Activated naive CD4-positive, alpha-beta T cell (primary cell): ENCODE measurements at places on chromosomes 16 and 17.

DNA sequence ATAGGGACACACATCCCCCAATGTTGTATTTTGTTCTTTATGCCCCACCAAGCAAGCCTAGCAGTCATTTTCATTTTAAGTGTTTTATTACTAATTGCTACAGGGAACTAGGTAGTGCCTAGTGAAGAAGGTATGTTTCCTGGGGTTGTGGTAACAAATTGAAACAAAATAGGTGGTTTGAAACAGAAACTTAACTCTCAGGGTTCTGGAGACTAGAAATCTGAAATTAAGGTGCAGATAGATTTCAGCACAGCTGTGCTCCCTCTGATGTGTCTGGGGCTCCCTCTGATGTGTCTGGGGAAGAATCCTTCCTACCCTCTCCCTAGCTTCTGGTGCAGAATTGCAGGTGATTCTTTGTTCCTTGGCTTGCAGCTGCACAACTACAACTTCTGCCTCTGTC is 390.1 kb downstream of the ZFHX3 start:
- DNase-seq, result no peak

- no peak for DNase-seq
Measured at GRCh38 chr17:8708025-8708461, 36.6 kb downstream of the CCDC42 start.

GRCh38 chr16:29699324-29700219 is 20.6 kb downstream of the QPRT start:
- DNase-seq, result no peak

DNA sequence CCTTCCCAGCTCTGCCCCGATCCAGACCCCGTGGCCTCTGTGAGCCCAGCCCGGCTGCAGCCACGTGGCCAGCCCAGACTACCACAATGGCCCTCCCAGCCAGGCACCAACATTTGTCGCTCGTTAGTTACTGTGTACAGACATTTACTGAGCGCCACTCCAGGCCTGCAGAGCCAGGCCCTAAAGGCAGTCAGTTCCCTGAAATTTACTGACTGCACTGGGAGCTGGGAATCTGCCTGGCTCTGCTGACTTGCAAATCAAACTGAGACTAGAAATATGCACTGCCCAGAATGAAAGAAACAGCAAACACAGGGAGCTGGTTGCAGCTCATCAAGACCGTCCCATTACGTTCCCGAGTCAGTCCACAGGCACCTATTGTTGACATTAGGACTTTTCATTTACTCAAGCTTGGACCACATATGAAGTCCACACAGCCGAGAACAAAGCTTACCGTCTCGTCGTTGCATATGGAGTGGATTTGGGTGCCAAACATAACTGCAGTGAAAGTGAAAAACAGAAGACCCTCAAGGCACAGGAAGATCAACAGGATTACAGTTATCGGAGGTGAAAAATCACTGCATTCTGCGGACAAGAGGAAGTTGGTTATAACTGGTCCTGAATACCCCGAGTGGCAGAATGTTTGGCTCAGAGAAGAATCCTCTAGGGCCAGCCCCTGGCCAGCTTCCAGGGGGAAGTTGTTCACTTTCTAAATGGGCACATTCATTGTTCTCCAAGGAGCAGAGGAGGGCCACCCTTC is 34.5 kb downstream of the ZDHHC7 start:
- no peak for DNase-seq

DNA sequence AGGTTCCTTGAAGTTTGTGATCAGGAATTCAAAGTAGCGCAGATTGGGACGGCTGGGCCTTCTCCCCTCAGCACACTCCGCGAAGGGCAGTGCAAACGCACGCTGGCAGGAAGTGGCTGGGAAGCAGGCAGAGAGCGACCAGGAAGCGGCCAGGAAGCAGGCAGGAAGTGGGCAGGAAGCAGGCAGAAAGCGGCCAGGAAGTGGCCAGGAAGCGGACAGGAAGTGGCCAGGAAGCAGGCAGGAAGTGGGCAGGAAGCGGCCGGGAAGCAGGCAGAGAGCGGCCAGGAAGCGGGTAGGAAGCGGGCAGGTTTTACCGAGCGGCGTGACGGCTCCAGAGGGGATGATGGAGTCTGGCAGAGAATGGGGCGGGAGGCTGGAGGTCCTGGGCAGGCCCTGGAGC is 3.2 kb downstream of the DPEP1 start:
- no peak for DNase-seq

GRCh38 chr17:77196251-77196650 is 55.5 kb downstream of the SEC14L1 start:
- DNase-seq, result no peak

GRCh38 chr17:74972973-74973328 is 392 bp upstream of the HID1 start:
- no peak for DNase-seq

GRCh38 chr16:15857724-15858560 is 1.1 kb upstream of the MYH11 start:
- DNase-seq, result no peak

- no peak for DNase-seq
Measured at GRCh38 chr16:50093607-50094539, 28.1 kb downstream of the HEATR3 start.

DNA sequence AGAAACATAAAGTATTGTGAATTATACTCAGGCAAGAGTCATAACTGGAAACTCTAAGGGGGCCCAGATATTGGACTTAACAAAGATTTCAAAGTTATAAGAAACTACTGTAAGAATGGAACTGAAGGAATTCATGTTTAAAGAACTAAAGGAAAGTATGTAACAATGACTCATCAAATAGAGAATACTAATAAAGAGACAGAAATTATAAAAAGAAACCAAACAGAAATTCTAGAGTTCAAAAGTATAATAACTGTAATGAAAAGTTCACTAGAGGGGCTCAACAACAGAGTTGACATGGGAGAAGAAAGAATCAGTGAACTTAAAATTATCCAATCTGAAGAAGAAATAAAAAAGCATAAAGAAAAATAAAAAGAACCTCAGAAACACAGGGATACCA is 55.4 kb downstream of the ADCY9 start:
- no peak for DNase-seq

DNA sequence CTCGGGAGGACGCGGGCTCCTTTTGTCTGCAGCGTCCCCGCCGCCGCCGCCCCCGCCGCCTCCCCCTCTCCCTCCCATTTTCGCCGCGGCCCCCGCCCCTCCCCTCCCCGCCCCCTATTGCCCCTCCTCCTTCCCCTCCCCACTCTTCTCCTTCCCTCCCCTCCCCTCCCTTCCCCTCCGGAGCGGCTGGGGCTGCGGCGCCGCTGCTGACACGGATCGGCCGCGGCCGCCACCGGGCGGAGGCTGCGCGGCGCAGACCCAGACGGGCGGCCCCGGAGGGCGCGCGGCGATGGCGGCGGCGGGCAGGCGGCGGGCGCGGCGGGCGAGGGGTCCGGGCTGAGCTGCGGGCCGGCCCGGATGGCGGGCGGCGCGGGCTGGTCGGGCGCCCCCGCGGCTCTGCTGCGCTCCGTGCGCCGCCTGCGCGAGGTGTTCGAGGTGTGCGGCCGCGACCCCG is at the start of gene RAB11FIP4:
TSS of gene RAB11FIP4 (plus strand) at position 180 of the 454 bp plus-strand sequence. CDS start at position 358, 178 bp downstream.
- DNase-seq, result no peak

- no peak for DNase-seq
Measured at GRCh38 chr17:3008336-3009288, 54.8 kb downstream of the OR1D5 start.

DNA sequence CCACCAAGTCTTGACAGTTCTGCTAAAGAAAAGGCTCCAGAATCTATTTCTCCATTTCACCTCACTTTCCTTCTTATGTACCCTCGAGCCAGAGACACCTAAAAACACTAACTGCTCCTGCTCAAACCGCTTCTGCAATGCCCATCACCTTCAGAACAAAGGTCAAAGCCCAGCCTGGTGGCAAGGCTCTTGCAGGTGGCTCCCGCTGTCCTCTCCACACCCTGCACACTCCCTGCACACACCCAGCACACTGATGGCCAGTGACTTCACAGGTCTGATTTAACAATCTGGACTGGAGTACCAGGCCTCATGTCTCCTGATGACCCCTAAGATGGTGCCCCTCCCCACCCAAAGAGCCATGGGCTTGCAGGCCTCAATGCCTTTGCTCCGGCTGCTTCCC is 9.8 kb upstream of the C17orf113 start:
- DNase-seq, result no peak

DNA sequence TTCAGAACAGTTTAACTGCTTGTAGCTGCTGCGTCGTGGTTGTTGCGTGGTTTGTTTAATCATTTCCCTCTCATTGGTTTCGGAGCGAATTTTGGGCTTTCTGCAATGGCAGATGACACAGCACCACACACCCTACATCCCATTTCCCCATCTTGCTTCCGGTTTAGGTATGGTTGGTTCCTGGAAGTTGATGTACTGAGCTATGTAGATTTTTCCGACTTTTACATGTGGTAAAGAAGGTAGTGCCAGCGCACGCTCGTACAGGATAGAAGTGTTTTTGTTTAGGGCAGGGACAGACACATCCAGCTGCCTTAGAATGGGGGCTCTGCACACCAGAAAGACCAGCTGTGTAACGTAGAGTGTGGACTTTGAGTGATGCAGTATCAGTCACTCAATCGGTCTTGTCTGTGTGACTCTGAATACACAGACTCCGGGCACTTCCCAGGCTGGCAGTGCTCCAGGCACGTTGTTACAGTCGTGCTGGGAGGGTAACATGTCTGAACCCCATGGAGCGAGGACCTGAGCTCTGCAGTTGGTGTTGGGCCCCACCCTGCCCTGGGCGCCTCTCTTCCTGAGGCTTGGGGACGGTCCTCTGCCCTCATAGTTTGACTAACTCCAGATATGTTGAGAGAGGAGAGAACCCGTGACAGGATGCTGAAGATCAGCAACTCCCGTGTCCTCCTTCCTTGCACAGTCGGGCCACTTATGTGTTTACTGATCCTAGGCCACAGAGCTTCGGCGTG is 172.0 kb upstream of the CHMP6 start:
- no peak for DNase-seq
